ENCODE measurements at places on chromosomes 4 and X. TPM values are rescaled to one million over a fixed set of nuclear protein-coding genes. Genes with fewer than 3 reads are reported as not detected.

DNA sequence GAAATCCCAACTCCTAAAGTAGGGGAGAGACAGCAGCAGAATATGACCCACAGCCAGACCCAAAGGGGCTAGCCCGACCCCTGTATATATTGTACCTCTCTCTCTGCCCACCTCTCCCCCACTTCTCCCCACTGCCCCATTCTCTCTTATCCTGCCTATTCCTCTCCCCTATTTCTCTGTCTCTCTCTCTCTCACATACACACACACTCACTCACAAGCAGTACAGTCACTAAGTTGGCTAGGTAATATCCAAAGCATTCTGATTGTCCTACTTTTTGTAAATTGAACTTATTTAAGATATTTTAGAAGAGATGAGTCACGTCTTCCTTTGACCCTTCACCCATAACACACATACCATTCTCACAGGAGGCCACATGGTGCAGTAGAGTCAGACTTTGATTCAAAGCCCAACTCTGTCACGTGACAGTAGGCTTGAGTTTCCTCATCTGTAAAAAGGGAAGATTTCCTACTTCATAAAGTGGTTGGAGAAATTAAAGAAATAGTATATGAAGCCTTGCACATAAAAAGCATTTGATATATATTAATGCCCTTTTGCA is 29.5 kb downstream of the SRPX2 start:
- DNase-seq = no peak

- no peak for DNase-seq
These were observed 23.8 kb downstream of the SMIM20 start for GRCh38 chr4:25937801-25938200.

SULT1B1 gene
- 3.3 TPM for total RNA-seq

DNA sequence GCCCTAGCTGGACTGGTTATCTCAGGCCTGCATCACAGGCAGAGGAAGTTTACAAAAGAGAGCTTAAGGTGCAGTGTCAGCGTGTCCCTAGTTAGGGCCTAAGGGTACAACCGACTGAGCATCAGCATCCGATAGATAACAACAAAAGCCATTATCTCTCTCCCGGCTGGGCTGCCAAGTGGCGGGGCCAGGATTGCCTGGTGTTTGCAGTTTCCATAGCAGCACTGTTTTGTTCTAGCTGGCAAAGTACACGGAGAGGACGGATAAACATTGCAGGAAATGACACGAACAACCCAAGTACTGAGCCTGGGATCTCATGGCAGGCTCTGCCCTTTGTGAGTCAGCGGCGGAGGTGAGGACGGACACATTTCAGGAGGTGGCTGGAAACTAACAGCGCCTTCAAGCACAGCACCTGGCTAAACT is 104.7 kb upstream of the NOCT start:
- no peak for DNase-seq

DNA sequence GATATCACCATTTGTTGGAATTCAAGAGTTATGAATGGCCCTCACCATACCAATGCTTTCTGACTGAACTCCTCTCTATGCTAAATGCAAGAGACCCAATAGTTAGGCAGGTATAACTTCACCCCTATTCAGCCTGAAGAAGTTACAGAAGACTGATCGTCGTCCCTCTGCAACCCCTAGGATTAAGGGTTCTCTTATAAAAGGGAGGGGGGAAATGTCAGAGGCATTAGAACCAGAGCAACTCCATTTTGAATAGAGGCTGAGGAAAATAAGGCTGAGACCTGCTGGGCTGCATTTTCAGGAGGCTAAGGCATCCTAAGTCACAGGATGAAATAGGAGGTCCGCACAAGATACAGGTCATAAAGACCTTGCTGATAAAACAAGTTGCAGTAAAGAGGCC is 494.3 kb downstream of the SPRY1 start:
- no peak for DNase-seq

DNA sequence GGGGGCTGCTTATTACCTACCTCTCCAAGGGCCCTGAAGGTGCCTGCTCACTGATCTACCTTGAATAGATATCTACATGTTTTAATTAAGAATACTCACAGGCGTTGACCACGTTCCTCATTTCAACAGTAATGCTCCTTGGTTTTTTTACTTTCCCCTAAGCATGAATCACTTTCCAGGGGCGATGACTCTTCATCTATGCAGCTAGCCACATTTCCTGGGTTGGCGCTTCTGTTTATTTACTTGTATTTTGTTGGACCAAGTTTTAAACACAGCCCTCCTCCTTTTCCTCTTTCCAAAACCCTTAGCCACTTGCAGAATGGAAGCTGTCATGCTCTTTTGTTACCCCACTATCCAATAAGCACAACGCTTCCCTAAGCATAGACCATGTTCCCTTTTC is 50.8 kb downstream of the CBLL2 start:
- DNase-seq = no peak

- DNase-seq = no peak
These were observed 49.3 kb upstream of the MED14 start for GRCh38 chrX:40784516-40785151.

NDST3 gene
- not detected for total RNA-seq

SLC10A3 gene
- total RNA-seq = 19.9 TPM

DNA sequence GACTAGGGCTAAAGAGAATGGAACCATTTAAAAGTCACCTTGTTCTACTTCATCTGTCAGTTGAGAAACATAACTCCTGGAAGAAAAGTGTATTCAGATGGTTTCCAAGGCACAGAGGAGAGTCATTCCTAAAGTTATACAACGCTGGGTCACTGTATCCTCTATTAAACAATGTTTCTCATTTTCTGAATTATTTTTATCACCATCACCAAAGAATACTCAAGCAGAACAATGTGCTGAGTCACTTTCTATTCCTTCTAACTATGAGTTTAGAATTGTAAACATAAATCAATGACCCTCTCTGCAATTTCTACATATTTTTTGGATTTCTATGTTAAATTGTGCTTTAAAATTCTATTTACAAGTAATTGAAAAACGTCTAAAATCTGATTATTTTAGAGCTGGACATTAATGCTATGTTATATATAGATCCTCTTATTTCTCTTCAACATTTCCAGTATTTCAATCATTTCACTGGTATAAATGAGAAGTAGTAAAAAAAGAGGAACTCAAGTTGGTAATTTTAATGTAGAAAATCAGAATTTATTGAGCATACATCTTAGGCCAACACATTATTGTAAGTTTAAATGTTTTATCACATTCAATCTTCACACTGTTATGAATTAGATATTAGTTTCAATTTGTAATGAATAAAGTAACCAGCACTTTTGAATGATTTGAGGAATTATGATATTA is 7.5 kb downstream of the DTHD1 start:
- DNase-seq = no peak

SHISA3 gene
- total RNA-seq = 0.41 TPM

DNA sequence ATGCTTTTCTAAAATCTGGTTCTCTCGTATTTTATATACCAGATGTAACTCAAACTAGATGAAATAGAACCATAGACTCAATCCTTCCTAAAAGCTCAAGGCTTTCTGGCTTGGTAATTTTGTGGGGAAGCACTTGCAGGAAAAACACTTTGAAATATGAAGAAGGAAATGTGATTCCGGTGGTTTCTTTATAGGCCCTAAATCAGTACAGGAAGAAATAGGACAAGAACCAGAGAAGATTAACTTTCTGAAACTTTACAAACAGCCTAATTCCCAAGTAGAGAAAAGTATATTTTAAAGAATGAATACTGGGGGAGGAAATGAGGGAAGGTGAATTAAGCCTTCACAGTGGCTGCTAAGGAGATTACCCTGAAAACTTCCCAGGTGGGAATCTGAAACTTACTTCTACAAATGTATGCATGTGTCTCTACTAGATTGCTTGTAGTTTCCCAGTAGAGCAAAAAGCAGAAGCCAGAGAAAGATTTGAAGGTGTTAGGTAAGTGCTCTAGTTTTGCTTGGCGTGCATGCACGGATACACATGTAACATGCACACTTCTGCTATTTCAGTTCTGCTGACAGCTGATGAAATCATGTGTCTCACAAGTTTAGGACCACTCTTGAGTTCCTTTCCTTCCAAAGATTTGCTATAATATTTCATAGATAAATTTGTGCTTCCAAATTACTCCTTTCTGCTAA is 92.1 kb downstream of the AFF1 start:
- DNase-seq = no peak

DNA sequence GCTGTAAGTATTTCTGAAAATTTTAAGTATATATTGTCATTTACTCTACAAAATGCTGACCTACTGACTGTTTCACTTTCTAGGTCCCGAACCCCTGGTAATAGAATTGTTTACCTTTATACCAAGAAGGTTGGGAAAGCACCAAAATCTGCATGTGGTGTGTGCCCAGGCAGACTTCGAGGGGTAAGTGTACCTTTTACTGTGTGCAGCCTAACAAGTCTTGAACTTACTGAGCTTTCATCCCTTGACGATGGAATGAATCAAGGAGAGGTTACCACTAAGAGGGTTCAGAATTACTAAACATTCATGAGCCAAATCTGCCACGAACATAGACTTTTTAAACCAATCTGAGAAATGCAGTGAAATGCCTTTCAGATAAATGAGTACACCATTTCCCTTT is 1.6 kb downstream of the RPL34 start:
- peak; percentile 54 for DNase-seq

- DNase-seq = no peak
These were observed 253.9 kb downstream of the GLUD2 start for GRCh38 chrX:121301356-121301755.

GRCh38 chrX:35499071-35499862 is 298.9 kb upstream of the MAGEB16 start:
- DNase-seq = no peak

DNA sequence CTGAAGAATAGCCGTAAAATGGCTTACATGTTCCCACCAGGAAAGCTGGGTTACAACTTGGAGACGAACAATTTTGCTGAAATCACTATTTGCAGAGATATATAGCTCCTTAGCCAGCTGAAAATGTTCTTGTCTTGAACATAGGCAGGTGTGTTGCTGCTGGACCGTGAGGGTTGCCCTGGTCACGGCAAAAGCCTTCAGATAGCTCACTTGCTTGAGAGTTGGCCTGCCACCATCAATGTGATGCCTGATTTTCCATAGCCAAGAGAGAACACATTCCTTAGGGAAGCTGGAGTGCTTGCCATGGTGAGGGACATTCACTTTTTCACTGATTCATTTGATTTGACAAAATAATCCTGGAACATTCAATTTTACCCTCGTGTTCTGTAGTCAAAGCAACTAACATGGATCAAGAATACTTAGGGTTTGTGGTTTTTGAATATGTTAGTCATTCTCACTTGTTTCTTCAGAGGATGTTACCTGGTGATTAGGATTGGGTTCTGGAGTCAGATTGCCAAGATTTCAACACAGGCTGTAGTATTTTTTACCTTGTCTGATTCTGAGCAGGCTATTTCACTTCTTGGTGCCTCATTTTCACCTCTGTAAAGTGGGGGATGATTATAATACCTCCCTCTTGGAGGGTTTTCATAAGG is 536.9 kb downstream of the RAPGEF2 start:
- DNase-seq = no peak

DNA sequence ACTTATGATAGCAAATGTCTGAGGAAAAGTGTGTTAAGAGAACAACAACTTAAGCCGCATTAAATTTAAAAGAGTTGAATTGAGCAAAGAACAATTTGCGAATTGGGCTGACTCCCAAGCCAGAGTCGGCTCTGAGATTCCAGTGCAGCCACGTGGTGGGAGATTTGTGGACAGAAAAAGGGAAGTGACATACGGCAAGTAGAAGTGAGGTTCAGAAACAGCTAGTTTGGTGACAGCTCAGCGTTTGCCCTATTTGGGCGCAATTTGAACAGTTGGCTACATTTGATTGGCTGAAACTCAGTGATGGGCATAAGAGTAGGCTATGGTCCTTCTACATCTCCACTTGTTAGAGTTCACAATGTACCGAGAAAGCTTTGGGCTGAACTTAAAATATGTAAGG is 124.0 kb downstream of the PRKX start:
- no peak for DNase-seq

GRCh38 chr4:74032064-74032463 is 6.4 kb downstream of the CXCL3 start:
- DNase-seq = no peak

- no peak for DNase-seq
These were observed 127.5 kb upstream of the BMP3 start for GRCh38 chr4:80903020-80903419.

- DNase-seq = no peak
These were observed 542 bp upstream of the KLF8 start for GRCh38 chrX:56231537-56232090.

DNA sequence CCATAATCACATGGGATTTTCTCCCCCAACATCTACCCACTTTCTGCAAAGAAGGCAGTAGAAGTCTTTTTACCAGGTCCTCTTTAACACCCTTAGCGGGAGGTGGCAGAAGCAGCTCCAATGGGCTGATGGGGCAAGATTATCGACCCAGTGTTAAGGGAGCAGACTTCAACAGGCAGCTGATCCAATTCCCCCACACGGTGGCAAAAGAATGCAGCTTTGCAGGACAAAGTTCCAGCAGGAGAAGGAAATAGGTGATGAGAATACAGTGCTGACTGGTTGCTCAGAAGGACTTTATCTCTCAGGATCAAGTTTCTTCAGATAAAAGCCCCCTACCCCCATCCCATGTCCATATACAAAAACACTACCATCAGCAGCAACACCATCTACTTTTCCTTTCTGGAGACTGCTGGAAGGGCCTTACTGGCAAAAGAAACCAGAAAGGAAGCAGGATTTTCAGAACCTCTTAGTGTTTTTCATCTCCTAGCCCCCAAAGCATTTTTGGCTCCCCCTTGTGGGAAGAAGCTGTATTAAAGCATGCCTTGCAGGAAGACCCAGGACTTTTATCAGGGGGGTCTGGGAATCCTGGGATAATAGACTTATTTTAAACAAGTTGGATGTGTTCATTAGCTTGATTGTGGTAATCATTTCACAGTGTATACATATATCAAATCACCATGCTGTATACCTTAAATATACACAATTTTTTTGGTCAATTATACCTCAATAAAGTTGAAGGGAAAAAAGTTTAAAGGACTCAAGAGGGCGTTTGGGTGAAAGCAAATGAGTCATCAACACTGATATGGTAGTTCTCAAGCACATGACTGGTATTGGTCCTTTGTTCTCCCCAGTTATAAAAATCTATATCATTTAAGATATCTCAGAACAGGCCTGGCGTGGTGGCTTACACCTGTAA is 146.4 kb downstream of the GPC3 start:
- peak; percentile 36 for DNase-seq

- DNase-seq = no peak
These were observed 102.0 kb downstream of the ARSF start for GRCh38 chrX:3143043-3143799.

- DNase-seq = no peak
These were observed 176.3 kb upstream of the VEGFC start for GRCh38 chr4:176969011-176969410.

MMRN1 gene
- total RNA-seq = not detected

DNA sequence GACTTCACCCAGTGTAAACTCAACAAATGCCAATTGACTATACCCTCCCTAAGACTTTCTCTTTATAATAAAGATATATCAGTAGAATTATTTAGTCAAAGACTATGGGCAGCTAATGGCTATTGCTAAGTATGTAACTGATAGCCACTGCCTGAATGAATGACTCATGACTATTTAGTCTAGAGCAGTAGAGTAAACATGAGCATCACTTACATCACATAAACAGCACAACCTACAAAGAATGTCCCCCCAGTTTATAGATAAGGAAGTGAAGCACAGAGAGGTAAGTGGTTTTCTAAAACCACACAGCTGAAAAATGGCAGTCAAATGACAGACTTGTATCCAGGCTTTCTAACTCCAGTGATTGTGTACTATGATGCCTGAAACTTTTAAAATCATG is 507.0 kb downstream of the PPARGC1A start:
- DNase-seq = no peak

USP26 gene
- total RNA-seq = not detected
